Activated CD8-positive, alpha-beta T cell treated with anti-CD3 and anti-CD28 coated beads for 36 hours (primary cell): ENCODE measurements at places on chromosomes 6 and 20. TPM values are rescaled to one million over a fixed set of nuclear protein-coding genes. Genes with fewer than 3 reads are reported as not detected.

LIN28B gene
- total RNA-seq: not detected

KCNQ5 gene
- 14.6 TPM for total RNA-seq

GNRH2 gene
- total RNA-seq: 0.36 TPM

THBS2 gene
- not detected for total RNA-seq

DNA sequence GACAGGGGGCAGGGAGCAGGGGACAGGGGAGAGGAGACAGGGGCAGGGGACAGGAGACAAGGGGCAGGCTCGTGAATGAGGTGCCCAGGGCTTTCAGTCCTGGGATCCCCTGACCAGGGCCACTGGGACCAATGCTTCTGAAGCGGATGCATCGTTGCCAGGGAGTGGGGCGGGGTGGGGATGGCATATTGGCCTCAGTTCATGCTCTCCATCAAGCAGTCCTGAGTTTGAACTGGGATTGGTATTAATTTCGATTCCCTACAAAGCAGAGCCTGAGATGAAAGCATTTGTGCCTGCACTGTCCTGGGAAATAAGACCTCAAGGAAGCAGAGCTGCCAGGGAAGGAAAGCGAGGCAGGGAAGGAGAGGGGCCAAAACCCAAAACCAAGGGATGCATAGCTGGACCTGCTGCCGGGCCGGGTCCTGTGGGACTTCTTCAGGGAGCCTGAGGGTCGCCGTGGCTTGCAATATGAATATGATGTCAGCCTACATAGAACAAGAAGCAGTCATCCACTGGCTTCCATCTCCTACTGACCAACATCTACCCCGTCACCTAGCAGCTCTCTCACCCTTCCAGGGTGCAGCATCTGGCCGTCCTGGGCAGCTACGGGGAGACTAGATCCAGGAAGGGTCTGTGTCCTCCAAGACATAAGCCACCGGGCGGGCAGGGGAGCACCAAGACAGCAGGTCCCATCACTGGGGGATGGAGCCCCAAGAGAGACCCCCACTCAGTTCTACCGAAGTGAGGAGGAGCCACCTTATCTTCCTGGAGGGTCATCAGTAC, 233.3 kb downstream of the SYNDIG1 start:
- no peaks in the 10 kb centered on the region for H3K27me3 ChIP-seq
- H3K36me3 ChIP-seq: no peaks in the 10 kb centered on the region
- no peak overlapping the region for H3K27ac ChIP-seq
- H3K4me3 ChIP-seq: no peak overlapping the region
- DNase-seq: no peak

DNA sequence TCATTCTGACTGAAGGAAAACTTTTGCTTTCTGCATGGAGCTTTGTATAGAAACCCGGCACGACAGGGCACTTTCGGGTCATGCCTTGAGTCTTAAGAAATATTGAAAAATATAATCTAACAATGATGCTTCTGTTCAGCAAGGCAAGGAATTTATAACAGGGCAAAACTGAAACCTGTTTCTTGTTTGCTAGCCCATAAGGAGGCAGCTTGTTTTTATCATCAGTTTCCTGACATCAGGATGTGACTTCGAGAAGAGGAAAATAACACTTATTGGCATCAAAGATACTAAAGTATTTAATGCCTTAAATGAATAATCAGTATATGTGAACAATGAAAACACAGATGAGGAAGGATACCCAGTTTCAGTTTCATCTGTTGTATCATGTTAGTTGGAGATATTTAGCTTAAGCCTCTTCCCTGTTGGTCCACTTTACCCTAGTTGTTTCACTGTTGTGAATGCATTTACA, 146.5 kb downstream of the CDKAL1 start:
- no peak for DNase-seq
- H3K4me1 ChIP-seq: peaks cover 21% of the 10 kb centered on the region
- H3K27me3 ChIP-seq: no peaks in the 10 kb centered on the region
- H3K4me3 ChIP-seq: no peak overlapping the region
- H3K27ac ChIP-seq: peak overlapping the region; percentile 51

DNA sequence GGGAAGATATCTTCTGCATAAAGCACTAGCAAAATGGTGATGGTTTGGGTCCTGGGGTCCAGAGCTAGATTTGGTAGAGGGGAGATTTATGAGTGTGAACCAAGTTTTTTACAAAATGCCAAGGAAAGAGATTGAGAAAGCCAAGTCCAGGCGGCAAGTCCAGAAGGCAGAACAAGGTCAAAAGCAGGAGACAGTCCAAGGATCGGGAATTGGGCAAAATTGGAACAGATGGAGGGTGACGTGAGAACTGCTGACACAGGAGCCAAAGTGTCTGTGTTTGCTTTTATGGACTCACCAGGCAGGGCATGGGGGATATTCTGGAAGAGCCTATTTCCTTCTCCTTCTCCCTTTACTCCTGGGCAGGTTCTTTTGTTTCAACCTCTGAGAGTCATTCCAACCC, 4.1 kb downstream of the NHLRC1 start:
- peaks cover 38% of the 10 kb centered on the region for H3K27me3 ChIP-seq
- H3K4me3 ChIP-seq: no peak overlapping the region
- H3K36me3 ChIP-seq: peaks cover 2% of the 10 kb centered on the region
- H3K27ac ChIP-seq: no peak overlapping the region
